Cortex of kidney (tissue), 1 donor: ENCODE measurements at places on chromosomes 1 and 21.
A peak's percentile ranks its signal among the peaks of the same experiment; 100 is the strongest.

GRCh38 chr21:41304068-41304720 is 12.4 kb upstream of the FAM3B start:
- no peak for DNase-seq

- peak; percentile 61 for DNase-seq
These were observed 2.4 kb downstream of the RUSC1 start for GRCh38 chr1:155322953-155323728.

DNA sequence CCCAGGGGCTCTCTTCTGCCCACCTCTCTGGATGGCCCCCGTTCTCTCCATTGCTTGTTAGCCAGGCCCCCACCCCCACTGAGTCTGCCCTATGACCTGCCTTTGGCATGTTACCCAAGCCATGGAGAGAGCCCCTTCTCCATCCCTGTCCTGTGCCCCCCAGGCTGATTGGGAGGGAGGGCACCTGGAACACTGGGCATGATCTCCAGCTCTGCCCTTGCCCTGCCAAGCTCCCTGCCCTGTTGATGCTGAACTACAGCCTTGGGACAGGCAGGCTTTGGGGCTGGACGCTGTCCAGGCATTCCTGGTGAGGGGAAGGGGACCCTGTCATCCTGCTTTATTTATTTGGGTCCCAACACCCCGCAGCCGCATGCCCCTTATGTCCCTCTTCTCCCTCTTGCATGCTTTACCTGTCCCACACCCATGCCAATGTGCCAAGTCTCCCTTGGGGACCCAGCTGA is 10.7 kb downstream of the TRIM46 start:
- no peak for DNase-seq

- DNase-seq: no peak
These were observed 1.9 kb downstream of the CADM3 start for GRCh38 chr1:159173320-159173719.

DNA sequence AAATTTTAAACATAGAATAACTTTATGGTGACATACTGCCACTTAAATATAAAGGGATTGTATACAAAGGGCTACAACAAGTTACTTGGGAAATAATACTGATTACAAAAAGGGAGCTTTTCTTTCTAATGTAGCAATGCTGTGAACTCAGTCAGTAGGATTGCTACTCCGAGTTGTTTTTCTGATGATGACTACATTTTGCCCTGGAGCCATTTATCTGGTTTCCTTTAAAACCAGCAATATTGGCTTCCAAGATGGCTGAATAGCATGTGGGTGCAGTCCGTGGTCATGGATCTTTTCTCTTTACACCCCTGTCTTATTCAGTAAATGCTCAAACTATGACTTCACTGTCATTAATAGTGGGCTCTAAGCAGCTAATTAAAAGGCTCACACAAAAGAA is 92.6 kb upstream of the NEK7 start:
- no peak for DNase-seq

- DNase-seq: no peak
These were observed 41.6 kb downstream of the AK4 start for GRCh38 chr1:65189576-65190115.
